Stimulated activated CD4-positive, alpha-beta T cell treated with anti-CD3 and anti-CD28 coated beads, Interleukin-4, amount 100 ng/mL, for 24 hours (primary cell): ENCODE measurements at places on chromosomes 13 and 19.
A peak's percentile ranks its signal among the peaks of the same experiment; 100 is the strongest.

DNA sequence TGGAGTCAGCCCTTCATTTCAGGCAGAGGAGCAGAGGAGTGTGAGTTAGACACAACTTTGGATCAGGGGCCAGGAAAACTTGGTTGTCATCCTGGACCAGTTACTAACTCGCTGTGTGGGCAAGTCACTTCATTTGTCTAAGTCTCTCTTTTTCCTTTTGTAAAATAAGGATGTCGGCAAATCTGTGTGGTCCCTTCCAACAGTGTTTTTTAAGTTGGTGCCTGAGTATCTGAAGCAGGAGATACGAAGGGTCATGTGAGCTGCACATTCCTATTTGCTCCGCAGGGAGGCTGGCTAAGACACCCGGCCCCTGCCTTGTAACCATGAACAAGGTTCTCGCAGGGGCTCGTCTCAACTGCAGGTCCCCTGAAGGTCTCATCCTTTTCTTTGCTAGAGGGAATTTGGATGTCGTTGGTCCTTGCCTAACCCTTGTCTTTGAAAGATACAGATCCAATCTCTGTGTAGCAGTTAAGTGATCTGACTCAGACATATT, 64.3 kb downstream of the LRCH1 start:
- no peak for DNase-seq

GRCh38 chr19:48511800-48512503, at the start of gene LMTK3:
LMTK3 (minus strand) TSS chr19:48511835; CDS start chr19:48511576, 259 bp downstream.
- peak; percentile 80 for DNase-seq

- no peak for DNase-seq
Measured at GRCh38 chr19:33194532-33194885, 379 bp downstream of the LRP3 start.

DNA sequence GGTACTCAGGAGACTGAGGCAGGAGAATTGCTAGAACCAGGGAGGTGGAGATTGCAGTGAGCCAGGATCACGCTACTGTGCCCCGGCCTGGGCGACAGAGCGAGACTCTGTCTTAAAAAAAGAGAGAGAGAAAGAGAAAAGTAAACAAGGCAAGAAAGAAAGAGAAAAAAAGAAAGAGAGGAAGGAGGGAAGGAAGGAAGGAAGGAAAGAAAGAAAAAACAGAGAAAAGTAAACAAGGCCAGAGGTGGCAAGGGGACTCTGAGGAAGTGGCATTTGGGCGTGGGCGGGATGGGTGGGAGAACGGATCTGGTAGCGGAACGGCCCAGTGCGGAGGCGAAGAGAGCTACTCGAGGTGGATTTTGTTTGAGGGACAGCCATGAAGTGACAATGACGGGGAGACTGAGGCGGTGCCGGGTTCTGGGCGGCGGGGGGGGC, 7.5 kb upstream of the ARRDC2 start:
- DNase-seq = no peak

DNA sequence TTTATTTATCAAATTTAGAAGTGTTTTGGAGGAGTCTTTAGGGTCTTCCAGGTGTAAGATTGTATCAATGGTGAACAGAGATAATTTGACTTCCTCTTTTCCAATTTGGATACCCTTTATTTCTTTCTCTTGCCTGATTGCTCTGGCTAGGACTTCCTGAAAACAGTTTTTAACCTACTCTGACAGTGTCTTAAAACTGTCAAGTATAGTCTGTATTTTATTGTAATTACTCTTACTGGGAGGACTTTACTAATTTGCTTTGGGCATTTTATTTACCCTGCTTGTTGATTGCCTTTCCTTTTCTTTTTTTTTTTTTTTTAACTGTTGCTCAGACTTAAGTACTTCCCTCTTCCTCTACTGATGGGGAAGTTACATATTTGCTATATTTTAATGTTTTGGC, 81.3 kb downstream of the URI1 start:
- DNase-seq = no peak

DNA sequence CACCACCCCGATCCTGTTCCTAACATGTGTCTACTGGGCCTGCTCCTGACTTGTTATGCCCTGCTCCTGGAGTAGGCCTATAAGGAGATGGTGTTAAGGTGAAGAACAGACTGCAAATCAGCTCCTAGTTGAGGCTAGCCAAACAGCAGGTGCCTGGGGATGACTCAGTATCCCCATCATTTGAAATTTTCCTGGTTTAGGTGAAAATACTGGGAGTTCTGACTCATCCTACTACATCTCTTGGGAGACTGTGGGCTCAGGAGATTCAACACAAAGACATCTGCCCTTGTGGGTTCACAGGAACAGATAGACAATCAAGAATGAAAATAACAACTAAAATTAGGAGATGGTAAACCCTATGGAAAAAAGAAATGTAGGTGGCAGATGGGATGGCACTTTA, 41.2 kb downstream of the BRD4 start:
- no peak for DNase-seq

- DNase-seq = peak; percentile 55
Measured at GRCh38 chr19:4115050-4115817, 8.7 kb downstream of the MAP2K2 start.

- no peak for DNase-seq
Measured at GRCh38 chr19:30313353-30313750, 58.8 kb upstream of the ZNF536 start.

GRCh38 chr19:44800461-44800860, 8.4 kb upstream of the BCAM start:
- peak; percentile 86 for DNase-seq

GRCh38 chr13:30143666-30144400, 163.5 kb downstream of the KATNAL1 start:
- DNase-seq = no peak

DNA sequence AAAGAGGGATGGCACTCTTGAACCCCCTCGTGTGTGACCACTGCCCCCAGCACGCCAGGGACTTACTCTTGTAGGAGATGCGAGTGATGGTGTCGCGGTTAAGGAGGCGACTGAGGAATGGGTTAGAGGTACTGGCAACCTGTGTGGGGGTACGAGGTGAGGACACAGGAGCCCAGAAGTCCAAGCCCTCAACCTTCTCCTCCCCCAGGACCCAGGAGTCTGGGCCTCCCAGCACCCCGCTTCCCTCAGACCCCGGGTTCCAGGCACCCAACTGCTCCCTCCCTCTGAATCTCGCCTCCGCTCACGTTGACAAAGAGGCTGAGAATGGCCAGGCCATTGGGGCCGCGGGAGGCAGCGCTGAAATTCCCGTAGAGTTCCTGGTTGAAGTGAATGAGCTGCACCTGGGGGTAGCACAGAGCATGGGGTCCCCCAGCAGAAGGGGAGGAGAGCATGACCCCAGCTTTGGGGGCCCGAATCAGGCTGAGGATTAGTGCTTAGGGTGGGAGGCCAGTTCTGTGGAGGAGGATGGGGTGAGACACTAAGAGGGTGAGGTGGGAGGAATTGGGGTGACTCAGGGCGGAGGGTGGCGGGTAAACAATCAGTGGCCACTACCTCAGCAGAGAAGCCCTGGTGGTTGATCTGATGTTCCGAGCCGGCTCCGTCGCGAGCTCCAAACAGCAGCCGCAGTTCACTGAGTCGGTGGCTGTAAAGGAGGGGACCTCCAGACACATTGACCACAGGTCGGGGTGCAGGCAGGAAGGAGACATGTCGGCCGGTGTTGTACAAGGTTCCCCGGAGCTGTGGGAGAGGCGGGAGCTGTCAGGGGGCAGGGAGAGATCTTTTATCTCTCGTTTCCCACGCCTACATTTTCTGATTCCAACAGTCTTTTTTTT, 2.5 kb upstream of the DBP start:
- peak; percentile 6 for DNase-seq

GRCh38 chr13:113502686-113503085, 12.2 kb upstream of the DCUN1D2 start:
- DNase-seq = no peak

DNA sequence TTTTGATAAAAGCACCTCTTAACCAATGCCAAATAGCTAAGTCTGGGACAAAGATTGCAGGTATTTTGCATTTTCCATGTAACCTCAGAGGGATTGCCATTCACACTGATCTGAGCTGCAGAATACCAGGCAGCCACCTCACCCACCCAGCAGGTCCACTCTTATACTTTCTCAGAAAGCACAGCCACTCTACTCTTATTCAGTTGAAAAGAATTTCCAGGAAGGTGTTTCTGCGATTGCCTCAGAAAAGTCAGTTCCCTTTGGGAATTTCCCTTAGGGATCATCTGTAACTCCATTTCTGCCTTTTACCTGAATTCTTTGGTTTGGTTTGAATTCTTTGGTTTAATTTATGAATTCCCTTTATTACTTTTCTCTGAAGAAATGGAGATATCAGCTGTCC, 904 bp upstream of the ALOX5AP start:
- no peak for DNase-seq

- no peak for DNase-seq
Measured at GRCh38 chr13:18628428-18628827, 553.2 kb downstream of the TUBA3C start.

DNA sequence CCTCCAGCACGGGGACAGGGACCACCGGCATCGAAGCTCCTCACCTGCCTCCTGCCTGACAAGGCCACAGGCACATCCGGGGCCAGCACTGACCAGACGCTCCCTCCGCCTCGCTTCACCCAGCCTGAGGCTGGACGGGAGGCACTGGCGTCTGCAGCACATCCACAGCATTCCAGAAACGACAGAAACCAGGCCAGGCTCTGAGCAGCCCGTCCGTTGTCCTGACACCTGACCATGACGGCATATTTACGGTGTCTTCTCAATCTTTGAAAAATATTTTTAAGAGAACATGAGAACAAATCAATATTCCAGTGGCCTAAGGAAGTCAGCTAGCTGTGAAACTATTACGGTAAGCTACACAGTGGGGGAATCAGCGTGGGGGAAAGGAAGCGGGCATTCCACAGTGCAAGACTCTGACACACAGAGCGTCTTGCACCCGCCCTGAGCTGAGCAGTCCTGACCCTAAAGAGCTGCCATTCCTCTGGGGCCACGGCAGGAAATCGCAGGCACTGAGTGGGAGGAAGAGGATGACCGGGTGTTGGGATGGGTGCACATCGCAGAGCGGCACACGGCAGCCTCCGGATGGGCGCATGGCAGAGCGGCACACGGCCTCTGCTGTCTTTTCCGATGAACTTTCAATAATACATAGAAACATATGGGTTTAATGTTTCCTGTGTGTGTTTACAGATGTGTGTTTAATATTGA, 26.8 kb downstream of the RASA3 start:
- no peak for DNase-seq

DNA sequence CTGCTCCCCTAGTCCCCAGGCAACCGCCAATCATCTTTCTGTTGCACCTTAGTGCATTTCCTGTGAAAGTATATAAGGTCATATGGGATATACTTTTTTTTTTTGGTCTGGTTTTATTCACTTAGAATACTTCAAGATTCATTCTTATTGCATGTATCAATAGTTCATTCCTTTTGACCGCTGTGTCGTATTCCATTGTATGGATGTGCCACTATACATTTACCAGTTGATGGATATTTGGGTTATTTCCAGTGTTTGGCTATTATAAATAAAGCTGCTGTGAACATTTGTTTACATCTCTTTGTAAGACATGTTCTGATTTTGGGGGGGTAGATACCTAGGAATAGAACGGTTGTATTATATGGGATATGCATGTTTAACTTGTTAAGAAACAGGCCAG, 9.9 kb upstream of the UBA2 start:
- no peak for DNase-seq

GRCh38 chr13:38657191-38657590, 29.7 kb upstream of the FREM2 start:
- DNase-seq = no peak

DNA sequence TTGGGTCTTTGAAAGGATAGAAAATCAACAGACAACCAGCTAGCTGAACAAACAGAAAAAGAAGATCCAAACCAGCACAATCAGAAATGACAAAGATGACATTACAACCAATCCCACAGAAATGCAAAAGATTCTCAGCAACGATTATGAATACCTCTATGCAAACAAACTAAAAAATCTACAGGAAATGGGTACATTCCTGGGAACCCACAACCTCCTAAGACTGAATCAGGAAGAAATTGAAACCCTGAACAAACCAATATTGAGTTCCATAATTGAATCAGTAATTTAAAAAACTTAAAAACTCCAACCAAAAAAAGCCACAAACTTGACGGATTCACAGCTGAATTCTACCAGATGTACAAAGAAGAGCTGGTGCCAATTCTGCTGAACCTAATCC, 20.9 kb upstream of the C1QTNF9B start:
- DNase-seq = no peak

GRCh38 chr19:32809254-32809653, 60.3 kb downstream of the SLC7A9 start:
- DNase-seq = no peak

GRCh38 chr19:50607874-50608785, 31.6 kb downstream of the SYT3 start:
- DNase-seq = peak; percentile 77
